Thymus (tissue), 14 donors: ENCODE measurements at places on chromosomes 4 and X.

DNA sequence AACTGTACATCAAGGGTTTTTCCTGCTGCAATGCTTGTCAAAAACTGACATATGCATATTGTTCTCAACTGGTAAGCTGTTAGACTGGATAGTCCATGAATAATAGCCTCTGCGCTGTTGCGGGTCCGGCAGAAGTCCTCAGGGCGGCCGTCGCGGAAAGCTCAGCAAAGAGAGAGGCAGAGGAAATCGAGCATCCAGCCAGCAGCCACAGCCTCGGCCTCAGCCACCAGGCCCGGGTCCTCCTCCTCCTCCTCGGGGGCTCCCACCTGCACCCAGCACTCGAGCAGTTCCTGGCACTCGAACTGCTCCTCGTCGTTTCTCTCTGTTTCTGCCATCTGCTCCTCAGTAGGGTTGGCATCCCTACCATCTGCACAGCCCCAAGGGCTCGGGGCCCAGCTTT, 53.7 kb downstream of the UPRT start:
- no peak overlapping the region for H3K27ac ChIP-seq
- H3K4me3 ChIP-seq = no peak overlapping the region
- H3K4me1 ChIP-seq = no peaks in the 10 kb centered on the region
- H3K36me3 ChIP-seq = peaks cover 6% of the 10 kb centered on the region
- DNase-seq = no peak

GRCh38 chrX:119251386-119251785, 15.3 kb downstream of the PGRMC1 start:
- no peaks in the 10 kb centered on the region for H3K4me1 ChIP-seq
- no peak for DNase-seq
- no peak overlapping the region for H3K27ac ChIP-seq
- H3K36me3 ChIP-seq = no peaks in the 10 kb centered on the region
- no peak overlapping the region for H3K4me3 ChIP-seq

GRCh38 chrX:65821721-65822496, 154.5 kb downstream of the MSN start:
- no peak overlapping the region for H3K27ac ChIP-seq
- no peaks in the 10 kb centered on the region for H3K4me1 ChIP-seq
- peak overlapping the region; percentile 22 for H3K4me3 ChIP-seq
- no peak for DNase-seq
- H3K36me3 ChIP-seq = no peaks in the 10 kb centered on the region
- H3K27me3 ChIP-seq = no peaks in the 10 kb centered on the region

DNA sequence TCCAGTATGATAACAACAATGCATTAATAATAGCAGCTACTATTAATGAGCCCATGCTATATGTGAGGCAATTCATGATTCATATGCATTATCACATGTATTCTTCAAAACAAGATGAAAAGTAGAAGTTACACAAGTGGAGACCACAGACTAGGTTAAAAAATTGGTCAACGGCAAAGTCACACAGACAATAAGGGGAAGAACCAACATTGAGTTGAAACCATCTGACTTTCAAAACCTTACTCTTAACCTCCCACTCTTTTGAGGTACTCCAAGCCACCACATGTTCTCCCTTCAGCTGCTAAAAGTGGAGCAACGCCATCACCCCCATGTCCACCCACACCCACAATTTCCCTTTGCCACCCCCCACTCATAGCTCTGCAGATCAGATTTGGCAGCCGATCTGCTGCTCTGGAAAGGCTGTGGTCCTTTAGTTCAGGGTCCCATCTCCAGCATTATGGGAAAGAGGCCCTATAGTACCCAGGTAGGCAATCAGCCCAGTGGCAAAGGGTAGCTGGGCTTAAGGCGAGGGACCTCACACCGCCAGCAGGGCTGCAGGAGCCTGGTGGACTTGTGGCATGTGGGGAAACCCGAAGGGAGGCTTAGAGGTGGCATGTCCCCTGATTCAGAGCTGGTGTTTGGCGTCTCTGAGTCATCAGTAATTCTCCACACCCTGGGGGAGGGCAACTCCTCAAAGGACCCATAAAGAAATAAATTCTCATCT, 33.5 kb upstream of the CYBB start:
- peaks cover 14% of the 10 kb centered on the region for H3K4me1 ChIP-seq
- H3K36me3 ChIP-seq = no peaks in the 10 kb centered on the region
- no peak overlapping the region for H3K27ac ChIP-seq
- no peak for DNase-seq
- H3K4me3 ChIP-seq = no peak overlapping the region

DNA sequence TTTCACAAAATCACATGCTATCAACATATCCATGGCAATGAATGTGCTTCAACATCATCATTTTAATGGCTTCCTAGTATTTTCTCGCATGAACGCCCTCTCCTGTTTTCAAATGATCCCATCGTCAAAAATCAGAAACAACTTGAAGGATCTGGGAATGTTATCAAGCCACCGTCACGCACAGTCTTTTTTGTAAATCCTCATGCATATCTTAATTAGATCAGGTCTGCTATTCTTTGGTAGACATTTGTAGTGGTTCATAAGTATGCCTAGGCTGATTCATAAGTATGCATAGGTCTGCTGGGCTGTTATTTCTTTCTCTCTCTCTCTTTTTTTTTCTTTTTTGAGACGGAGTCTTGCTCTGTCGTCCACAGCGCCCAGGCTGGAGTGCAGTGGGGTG, 101.6 kb downstream of the CLNK start:
- no peak overlapping the region for H3K27ac ChIP-seq
- no peak for DNase-seq
- no peaks in the 10 kb centered on the region for H3K36me3 ChIP-seq

- no peak overlapping the region for H3K27ac ChIP-seq
- H3K4me3 ChIP-seq = no peak overlapping the region
- DNase-seq = no peak
- no peaks in the 10 kb centered on the region for H3K4me1 ChIP-seq
- H3K27me3 ChIP-seq = no peaks in the 10 kb centered on the region
These were observed 23.1 kb upstream of the ARMCX2 start for GRCh38 chrX:101682723-101683122.
